AG04450 (cell line): ENCODE measurements at places on chromosomes 13 and 19.

DNA sequence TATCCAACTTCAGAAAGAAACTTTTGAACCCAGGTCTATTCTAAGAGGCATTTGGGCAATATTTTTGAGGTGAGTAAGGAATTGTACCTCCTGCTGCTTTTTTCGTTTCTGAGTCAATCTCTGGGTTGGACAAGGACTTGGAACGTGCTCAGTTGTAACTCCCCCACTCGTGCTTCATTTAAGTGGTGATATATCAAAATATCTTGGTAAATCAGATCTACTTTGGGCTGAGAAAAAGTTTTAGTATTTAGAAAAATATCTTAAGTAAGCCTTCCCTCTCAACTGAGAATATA lies 728.9 kb downstream of the EFNB2 start:
- no peak for DNase-seq

GRCh38 chr19:1410136-1410786 lies 2.9 kb downstream of the DAZAP1 start:
- DNase-seq, result no peak

DNA sequence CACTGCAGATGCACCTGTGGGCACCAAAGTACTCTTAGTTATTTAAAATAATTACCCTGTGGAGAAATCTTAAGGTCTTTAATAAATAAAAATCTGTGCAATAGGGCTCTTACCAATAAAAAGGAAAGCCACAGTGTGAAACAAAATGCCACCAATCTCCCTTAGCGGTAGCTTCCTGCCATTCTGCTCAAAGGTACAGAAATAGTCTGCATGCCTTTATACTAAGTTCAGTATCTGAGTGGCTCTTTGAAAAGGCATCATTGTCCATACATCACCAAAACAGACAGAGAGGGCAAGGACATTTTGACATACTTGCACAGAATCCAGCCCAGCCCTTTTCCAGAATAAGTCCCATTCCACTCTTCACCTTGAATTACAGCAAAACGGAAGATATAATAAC lies 161.0 kb downstream of the KLF12 start:
- DNase-seq, result no peak

DNA sequence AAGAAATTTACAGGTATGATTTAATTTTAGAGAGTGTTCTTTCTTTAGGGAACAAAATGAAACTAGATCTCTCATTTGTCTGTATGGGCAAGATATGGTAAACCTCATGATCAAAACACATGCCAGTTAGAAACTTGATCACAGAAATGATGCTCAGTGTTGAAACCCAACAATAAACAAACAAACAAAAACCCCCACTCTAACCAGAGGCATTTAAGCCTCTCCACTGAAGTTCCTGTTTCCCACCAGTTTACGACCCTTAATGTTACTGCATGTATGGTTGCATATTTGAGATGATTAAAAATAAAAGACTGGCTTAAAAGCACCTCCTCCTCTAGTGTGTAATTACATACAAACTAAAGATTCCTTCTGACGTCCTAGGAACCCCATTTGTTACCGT lies 293.3 kb upstream of the MAB21L1 start:
- DNase-seq, result no peak

DNA sequence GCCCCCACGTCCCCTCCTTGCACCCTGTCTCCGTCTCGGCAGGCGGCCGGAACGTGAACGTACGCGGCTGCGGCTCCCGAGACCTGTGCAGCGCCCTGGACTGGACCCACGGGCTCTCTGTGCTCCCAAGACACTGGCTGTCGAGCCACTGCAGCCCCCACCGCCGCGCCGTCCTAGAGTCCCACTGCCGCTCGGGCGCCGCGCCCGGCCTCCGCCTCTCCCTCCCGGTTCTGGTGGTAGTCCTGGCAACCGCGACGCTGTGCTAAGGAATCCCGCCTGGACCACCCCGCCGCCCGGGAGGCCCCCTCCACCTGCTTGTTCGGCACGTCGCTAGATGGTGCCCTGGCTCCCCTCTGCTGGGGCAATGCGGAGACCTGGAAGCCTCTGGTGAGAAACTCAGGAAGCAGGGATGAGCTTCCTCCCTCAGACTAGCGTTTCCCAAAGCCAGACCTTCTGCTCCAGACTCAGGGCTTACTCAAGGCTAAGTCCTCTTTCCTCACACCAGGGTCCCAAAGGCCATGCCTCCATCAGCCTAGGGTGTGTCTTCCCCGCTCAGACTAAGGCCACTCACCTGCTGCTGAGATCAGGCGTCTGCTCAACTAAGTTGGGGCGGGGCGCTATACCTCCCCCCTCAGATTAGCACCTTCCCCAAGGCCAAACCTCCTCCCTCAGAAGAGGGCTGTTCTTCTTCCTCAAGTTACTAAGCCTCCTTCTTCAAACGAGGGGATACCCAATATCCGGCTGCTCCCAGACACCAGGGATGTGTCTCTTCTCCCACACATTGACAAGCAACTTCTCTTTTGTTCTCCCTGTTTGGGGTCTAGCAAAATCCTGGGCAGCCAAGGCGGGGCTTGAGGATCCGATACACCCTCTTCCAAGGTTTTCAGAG lies 16.1 kb upstream of the IRGC start:
- DNase-seq, result no peak

GRCh38 chr13:76790526-76790925 lies 95.7 kb downstream of the KCTD12 start:
- no peak for DNase-seq

GRCh38 chr13:100608906-100609305 lies 20.3 kb upstream of the GGACT start:
- no peak for DNase-seq

DNA sequence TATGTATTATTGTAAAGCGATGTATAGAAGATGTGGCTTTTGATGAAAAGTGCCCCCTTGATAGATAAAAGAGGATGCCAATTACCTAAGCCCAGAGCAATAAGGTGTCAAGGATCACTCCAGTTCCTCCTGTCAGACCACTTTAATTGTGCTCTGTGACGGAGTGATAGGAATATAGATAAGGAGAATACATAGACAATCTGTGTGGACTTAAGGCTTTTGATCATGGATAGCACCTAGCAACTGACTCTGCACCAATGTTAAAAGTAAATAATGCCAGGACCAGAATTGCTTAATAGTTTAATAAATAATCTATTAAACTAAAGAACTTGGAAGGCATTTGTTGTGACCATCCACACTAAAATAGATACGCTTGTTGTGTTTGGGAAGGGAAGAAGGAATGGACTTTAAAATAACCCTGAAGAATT lies 390.7 kb upstream of the ARGLU1 start:
- no peak for DNase-seq

GRCh38 chr13:84645196-84646012 lies 763.1 kb upstream of the SLITRK1 start:
- peak; percentile 26 for DNase-seq

DNA sequence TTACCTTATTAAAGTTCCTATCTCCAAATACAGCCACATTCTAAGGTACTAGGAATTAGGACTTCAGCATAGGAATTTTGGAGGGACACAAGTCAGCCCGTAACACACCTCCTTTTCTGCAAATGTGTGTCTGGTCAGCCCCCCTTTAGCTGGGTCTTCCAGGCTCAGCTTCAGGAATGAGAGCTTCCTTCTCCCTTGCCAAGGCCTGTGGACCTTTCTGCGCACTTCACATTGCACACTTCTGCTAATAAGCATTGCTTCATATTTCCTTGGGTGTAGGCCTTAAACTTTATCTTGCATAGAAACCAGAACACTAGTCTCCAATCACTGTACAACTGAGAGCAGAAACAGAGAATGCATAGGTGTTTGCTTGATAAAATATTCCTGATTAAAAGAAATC lies 4.5 kb upstream of the STK24 start:
- DNase-seq, result no peak

- peak; percentile 66 for DNase-seq
Observed at GRCh38 chr19:4870025-4870700, 2.7 kb upstream of the PLIN3 start.

GRCh38 chr13:25585000-25585399 lies 213.2 kb downstream of the ATP8A2 start:
- DNase-seq, result no peak

GRCh38 chr19:11887611-11888531 lies at the start of gene ZNF69:
TSS of gene ZNF69 (plus strand) at chr19:11887782. CDS start at chr19:11887924, 142 bp downstream.
- no peak for DNase-seq

DNA sequence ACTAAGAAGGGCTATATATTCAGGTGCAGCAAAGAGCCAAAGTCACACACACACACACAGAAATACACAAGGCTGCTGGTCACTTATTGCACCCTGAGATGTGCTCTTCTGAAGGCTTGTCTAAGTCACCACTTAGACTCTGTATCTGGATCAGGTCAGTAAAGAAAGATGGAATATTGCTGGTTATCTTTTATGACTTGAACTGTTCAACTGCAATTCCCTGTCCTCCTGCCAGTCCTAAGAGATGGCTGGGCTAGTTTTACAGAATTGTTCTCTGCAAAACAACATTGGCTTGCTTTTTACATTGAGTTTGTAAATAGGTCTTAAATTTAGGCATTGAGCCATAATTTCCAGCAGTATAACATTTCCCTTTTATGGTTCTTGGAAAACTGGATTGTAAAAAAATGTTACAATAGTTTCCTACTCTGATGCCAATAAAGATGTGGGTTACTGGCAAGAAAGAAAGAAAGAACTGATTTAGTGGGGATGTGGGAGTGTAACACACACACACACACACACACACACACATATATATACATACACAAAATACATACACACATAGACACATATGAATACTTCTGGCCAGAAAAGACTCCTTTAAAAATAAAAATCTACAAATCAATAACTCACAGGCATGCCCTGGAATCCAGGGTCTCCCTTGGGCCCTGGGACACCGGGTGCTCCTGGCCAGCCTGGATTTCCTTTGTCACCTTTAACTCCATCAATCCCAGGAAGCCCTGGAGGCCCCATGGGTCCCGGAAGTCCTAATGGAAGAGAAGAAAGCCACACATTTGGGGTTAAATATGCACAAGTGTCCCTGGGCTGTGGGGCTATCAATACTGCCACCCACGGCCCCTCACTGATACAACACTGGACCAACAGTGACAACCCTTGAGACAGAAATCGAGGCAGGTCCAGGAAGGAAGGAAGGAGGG lies 137.7 kb downstream of the COL4A1 start:
- no peak for DNase-seq

DNA sequence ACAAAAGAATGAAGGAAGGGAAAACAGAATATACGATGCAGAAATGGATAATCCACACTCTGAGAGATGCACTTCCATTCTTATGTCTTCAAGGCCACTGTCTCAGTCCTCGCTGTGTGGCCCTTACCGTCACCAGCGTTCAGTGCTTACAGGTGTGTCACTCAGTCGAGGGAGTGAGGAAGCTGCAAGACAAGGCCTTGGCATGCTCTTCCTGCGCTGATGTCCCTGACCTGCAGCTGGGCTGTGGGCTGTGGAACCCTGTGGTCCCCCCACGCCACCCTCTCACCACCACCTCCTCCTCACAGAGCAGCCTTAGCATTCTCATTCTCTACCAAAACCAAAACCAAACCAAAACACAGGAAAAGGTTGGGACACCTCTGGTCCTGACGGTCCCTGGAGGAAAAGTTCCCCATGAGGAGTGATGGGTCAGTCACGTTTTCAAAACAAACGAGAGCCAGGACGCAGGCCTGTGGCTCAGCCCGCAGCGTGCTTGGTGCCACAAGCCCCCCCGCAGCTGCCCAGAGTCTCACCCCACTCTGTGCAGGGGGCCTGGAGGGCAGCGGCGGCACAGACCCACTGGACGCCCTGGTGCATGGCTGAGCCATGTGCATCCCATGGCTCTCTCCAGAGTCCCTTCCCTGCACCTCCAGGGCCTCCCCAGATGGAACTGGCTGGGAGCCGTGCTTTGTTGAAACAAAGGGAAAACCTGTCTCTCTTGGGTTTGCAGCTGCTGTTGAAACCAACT lies 48.2 kb upstream of the GPR183 start:
- DNase-seq, result no peak

- no peak for DNase-seq
Observed at GRCh38 chr13:21233086-21233485, 56.6 kb downstream of the MRPL57 start.

- no peak for DNase-seq
Observed at GRCh38 chr13:97139691-97140090, 82.4 kb upstream of the MBNL2 start.

DNA sequence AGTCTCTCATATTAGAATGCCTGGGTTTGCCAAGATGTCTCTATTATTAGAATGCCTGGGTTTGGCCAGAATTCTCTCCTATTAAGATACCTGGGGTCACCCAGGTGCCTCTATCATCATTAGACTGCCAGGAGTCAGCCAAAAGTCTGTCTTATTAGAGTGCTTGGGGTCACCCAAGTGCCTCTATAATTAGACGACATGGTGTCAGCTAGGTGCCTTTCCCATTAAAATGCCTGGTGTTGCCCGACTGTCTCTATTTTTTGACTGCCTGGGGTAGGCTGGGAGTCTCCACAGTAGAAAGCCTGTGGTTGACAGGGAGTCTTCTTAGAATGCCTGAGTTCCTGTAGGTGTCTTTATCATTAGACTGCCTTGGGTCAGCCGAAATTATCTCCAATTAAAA lies 1536.6 kb downstream of the UQCRFS1 start:
- no peak for DNase-seq

GRCh38 chr19:54451331-54451871 lies 2.4 kb downstream of the LENG8 start:
- no peak for DNase-seq

DNA sequence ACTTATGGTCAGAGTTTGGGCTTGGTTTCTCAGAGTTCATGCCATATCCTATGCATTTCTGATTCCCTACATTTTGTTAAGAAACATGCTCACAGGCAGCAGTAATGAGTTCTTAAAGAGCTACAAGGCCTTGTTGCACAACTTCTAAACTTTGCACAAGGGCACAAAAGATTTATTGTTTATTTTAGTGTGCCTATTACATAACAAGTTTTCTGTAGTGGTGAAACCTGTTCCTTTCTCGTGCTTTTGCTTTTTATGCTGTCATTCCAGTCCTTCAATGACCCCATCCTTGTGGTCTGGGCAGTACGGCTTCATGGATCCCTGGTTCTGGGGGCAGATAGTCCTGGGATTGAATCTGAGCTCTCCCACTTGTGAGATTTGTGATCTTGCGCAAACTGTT lies 17.8 kb downstream of the ZNF507 start:
- DNase-seq, result no peak

DNA sequence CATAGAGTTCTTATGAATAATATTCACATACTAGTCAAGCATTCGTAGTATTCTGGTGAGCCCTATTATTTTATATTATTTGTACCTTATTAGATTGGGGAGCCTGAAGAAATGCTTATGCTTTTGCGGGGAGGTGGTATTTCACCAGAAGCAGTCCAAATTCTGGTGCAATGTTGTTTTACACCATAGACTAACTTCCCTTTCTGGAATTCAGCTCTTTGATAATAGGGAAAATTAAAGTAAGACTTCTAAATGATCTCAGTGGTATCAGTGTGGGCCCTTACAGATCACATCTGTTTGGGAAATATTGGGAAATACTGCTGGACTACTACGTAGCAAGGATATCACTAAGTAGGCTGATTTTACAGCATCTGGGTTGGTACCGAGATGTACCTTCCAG lies 34.2 kb downstream of the KCTD12 start:
- DNase-seq, result no peak

- DNase-seq, result no peak
Observed at GRCh38 chr19:15640294-15640903, at the start of gene CYP4F3. TSS of gene CYP4F3 (plus strand) at chr19:15640897. CDS start at chr19:15641416, 519 bp downstream.

GRCh38 chr13:58579468-58579867 lies 947.9 kb downstream of the PCDH17 start:
- no peak for DNase-seq

- DNase-seq, result no peak
Observed at GRCh38 chr19:17673937-17674799, 14.0 kb downstream of the UNC13A start.
